ENCODE measurements at places on chromosomes 2 and 18. TPM values are rescaled to one million over a fixed set of nuclear protein-coding genes. Genes with fewer than 3 reads are reported as not detected.

Gene TXNL1
- 67.5 TPM for total RNA-seq

Gene ITGB6
- 152 TPM for total RNA-seq

Gene ATP6V1B1
- 1.7 TPM for total RNA-seq

Gene MLPH
- total RNA-seq, result 51.0 TPM

Gene PRKAG3
- 49.9 TPM for total RNA-seq

Gene MYOM1
- 120 TPM for total RNA-seq

Gene ILKAP
- 13.6 TPM for total RNA-seq

Gene REG1B
- not detected for total RNA-seq

Gene ORMDL1
- 96.4 TPM for total RNA-seq

Gene UGGT1
- 60.1 TPM for total RNA-seq

DNA sequence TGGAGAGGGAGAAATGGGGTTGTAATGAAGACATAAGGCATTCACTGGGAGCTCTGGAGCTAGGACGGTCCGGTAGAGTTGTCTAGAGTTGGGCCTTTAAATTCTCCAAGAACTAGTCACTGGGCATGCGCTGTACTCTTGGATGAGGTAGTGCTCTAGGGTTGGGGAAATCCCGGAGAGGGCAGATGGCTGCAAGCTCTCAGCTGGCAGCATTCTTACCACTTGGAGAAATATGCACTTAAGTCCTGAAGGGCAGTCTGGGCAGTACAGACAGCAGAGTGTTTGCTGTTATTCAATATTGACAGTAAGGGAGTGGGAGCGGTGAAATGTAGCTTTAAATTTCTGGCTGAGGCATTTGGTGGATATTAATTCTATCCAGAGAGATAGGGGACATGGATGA, 214.6 kb downstream of the RDH14 start:
- DNase-seq, result peak; percentile 86

DNA sequence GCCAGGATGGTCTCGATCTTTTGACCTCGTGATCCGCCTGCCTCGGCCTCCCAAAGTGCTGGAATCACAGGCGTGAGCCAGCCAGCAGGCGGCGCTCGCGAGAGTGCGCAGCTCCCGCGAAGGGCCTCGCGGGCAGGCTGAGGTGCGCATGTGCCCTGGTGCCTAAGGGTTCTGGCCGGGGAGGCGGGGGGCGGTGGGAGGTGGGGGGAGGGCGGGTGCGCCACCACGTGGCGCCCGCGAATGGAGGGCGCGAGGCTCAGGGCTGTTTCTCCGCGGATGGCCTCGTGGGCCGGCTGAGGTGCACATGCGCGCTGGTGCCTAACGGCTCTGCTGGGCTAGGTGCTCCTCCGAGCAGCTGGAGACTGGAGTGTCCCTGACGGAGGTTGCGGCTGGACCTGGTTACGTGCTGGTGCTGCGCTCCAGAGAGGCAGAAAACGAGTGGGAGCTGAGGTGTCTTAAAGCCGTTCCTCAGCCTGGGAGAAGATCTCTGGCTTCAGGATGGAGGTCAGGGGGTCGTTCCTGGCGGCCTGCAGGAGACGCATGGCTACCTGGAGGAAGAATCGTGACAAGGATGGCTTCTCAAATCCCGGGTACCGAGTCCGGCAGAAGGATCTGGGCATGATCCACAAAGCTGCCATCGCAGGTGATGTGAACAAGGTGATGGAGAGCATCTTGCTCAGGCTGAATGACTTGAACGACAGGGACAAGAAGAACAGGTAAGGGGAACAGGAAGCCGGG, at the start of gene ANKRD62:
Gene ANKRD62, plus strand, starts transcription at position 324 of the 738 bp plus-strand sequence. Its CDS starts 175 bp downstream, at position 499.
- no peak for DNase-seq

DNA sequence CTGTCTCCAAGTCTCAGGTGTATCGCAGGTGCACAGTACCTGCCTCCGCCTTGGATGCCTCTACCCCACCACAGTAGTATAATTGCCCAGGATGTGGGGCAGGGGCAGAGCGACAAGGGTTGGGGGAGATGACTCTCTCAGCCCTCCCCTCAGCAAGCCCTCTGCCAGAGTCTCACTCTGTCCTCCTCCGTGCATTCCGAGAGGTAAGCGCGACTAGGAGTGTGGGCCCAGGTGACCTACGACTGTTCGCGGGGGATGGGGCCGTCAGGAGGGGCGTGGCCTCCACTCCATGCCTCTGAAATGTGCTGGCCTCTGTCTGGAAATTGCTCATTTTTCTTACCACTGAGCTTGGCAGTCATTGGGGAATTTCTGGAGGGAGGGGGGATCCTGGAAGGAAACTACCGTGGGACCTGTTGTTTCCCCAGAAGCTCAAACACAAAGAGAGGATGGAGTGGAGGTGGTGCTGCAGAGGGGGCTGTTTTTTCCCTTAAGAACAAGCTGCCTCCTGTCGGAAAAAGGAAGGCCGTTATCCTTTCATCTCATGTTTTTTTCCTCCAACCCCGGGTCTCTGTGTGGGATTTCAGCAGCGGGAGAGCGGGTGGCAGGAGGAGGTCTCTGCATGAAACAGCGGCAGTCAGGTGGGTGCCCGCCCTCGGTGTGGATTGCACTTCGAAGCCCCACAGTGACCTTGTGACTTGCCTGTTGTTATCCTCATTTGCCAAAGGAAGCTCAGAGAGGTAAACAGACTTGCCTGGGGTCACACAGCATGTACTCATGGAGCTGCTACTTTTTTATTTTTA, 13.0 kb upstream of the RALB start:
- no peak for DNase-seq

GRCh38 chr2:237685408-237685807, 58.0 kb downstream of the LRRFIP1 start:
- no peak for DNase-seq

DNA sequence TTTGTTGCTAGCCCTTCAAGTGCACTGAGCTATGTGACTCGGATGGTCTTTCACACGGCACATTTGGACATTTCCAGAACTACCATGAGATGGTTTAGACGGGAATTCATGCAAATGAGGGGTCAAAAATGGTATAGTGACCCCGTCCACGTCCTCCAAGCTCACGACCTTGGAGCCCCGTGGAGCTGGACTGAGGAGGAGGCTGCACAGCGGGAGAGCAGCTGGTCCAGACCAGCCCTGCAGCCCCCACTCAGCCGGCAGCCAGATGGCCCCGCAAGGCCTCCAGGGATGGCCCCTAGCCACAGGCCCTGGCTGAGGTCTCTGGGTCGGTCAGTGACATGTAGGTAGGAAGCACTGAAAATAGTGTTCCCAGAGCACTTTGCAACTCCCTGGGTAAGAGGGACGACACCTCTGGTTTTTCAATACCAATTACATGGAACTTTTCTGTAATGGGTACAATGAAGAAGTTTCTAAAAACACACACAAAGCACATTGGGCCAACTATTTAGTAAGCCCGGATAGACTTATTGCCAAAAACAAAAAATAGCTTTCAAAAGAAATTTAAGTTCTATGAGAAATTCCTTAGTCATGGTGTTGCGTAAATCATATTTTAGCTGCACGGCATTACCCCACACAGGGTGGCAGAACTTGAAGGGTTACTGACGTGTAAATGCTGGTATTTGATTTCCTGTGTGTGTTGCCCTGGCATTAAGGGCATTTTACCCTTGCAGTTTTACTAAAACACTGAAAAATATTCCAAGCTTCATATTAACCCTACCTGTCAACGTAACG, 88.8 kb downstream of the EPAS1 start:
- peak; percentile 57 for DNase-seq

DNA sequence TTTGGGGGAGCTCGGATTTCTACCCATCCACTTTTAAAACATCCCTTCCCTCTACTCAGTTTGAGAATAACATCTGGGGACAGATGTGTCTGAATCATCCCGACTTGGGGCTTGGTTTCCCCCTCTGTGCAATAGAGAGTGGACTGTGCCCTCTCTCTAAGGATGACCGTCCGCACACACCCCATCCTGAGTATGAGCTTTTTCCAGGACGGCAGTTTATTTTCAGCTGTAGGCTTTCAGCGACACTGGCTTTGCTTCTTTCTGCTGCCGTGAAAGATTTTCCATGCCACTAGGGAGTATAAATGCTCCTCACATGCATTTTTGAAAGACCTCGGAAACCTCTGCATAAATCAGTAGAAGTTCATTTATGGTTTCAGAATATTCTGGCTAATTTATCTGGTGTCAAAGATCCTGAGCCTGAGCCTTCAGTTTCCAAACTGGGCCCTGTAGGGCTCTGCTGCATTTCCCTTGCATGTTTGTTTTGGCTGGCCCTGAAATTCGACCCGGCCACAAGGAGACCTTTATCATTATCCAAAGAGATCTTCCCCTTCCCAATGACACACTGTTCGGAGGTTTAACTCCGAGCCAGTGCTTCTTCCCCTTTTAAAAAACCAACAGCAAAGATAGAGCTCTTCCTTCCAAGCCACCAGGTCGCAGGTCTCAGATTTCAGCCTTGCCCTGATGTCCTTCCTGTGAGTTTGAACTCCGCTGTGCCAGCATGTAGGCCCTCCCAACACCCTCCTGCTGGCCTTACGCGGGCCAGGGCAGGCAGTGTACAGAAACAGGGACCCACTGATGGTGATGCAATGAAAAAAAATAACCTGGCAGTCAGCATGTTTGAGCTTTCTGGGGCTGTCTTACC, 53.3 kb downstream of the FECH start:
- DNase-seq, result peak; percentile 9

- DNase-seq, result no peak
Observed at GRCh38 chr2:96679848-96680247, 37.3 kb downstream of the FER1L5 start.

DNA sequence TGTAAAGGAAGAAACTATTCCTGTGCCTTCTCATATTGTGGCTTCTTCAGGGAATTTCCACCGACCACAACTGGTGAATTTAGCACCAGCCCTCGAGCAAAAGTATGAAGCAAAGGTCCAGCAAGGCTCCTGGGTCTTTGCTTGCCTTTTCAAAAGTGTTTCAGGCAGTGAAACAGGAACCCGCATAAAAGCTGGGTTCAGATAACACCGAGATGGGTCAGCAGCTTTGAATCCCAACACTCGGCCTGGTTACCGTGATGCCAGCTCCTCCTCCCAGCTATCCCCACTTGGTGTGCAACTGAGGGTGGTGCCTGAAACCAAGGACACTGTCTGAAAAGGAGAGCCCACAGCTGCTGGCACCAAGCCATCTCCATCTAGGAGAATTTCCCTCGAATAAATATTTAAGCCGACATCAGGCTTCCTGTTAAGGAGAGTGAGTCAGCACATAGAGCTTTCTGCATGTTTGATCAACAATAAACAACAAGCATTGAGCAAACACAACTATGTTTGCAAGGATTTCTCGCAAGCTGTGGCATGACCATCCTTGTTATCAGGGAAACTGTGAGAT, 69.5 kb downstream of the ANTXR1 start:
- DNase-seq, result peak; percentile 80

GRCh38 chr2:8567469-8568260, 114.2 kb upstream of the ID2 start:
- DNase-seq, result peak; percentile 23

DNA sequence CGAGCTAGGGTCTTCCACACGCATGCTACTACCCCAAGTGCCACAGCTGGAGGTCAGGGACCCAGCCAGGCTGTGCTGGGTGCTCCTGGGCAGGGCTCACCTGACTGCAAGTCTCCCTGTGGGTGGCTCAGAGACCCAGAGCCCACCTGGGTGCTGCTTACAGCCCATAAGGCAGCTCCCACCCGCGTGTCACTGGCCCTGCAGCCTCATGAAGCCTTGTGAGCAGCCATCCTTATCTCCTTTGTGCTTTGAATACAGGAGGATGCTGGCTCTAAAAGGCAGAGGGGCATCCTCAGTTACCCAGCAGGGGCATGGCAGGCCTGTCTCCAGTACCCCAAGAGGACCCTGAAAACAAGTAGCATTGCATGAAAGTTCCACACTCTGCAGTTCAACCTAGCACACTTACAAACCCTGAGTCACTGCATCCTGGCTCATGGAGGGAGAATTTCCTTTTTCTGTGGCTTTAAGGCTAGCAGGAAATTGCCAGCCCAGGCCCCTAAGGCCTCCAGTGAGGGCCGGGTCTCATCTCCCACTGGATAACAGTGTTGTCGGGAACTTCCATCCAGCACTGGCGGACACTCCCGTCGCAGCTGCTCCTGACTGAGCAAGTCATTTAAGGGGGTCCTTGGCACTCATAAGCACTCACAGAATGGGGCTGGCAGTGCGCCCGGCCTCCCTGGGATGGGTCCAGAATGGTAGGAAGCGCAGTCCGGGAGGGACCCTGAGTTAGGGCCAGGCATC, 137.1 kb downstream of the RPIA start:
- no peak for DNase-seq

- no peak for DNase-seq
Observed at GRCh38 chr2:181408861-181409260, 48.3 kb upstream of the ITGA4 start.

GRCh38 chr18:32772581-32773381, at the start of gene KLHL14:
Gene KLHL14 (minus strand): TSS chr18:32773023. CDS start chr18:32770591, 2,432 bp downstream.
- DNase-seq, result no peak

GRCh38 chr18:5543773-5544389, at the start of gene EPB41L3:
Gene EPB41L3 (minus strand): TSS chr18:5543997. CDS start chr18:5489183, 54,814 bp downstream.
- DNase-seq, result no peak

DNA sequence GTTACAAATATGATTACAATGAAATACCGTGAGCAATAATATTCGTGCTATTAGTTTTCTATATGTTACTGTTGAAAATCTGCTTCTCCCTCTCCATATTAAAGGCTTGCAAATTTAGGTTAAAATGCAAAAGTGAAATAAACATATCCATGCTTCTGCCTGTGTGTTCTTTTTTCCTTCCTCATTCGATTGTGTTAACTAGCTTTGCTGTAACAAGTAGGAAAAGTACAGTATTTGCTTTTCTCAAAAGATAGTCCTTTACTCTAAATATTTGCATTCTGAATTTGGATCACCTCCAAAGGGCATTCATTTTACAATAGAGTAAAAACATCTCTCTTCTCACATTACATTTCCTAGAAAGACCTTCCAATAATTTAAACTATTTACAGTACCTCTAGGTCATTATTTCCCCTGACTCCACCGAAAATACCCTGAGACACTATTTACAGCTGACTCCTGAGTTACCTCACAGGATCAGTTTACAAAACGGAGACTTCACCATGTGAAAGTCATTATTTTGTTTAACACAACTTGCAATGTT, 835.0 kb upstream of the FANCL start:
- DNase-seq, result no peak

- DNase-seq, result no peak
Observed at GRCh38 chr2:223220658-223220925, 168.6 kb downstream of the KCNE4 start.

DNA sequence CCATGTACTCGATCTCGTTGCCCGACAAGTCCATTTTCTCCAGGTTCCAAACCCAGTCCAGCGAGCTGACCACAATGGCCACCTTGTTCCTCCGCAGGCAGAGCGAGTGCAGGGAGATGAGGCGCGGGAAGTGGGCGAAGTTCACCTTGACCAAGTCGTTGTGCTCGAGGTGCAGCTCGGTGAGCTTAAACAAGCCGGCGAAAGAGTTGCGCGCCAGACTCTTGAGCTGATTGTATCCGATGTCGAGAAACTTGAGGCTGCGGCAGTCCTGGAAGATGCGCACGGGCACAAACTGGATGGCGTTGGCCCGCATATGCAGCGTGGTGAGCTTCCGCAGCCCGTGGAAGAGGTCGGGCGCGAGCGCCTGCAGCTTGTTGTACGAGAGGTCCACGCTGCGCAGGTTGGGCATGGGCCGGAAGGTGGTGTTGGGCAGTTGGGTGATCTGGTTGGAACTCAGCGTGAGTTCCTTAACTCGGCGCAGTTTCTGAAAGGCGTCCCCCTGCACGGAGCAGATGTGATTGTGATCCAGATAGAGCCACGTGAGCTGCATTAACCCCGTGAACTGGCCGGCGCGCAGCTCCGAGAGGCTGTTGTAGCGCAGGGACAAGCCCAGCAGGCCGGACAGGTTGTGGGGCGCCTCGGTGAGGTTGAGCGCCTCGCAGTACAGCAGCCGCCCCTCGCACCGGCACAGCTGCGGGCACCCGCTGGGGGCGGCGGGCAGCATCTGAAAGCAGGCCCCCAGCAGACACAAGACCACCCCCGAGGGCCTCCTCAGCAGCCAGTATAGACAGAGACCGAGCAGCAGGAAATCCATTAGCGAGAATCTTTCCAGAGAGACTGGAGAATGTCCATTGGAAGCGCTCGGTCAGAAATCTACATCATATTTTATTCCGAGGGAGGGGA, 1.3 kb downstream of the LRRTM1 start:
- DNase-seq, result no peak
